ENCODE measurements at places on chromosomes 13 and 19.
A peak's percentile ranks its signal among the peaks of the same experiment; 100 is the strongest.

DNA sequence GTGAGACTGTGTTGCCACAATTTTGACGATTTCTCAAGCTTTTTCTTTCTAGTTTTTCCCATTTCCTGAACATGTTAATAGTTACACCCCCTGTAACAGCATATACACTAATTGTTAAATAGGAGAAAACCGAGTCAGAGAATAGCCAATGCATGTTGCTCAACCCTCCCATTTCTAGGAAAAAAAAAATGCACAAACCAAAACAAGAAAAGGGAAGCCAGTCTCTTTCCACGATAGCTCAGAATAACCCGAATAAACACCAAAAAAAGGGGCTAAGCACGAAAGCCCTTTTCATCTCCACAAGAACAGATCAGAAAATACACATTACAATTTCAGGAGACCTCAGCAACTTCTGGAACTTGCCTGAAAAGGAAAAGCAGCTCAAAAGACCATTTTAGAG is 16.3 kb downstream of the LATS2 start:
- no peak for DNase-seq

- no peak for DNase-seq
These were observed 4.9 kb upstream of the SGCG start for GRCh38 chr13:23175920-23176319.

DNA sequence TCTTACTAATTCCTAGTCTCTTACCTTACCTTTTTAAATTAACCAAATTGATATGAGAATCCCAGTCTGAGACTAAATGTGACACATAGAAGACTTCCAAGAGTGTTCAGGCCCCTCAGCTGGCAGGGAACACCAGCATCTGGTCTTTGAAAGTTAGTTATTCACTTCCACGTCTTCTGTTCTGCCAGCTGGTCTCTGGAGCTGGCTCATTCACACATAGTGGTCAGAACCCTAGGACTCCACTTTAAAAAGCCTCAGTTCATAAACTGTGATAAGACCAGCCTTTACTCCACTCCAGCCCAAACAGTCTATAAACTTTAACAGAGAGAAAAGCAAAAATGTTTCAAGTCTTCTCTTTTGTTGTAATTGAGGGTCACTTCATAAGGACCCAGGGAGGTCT is 263.0 kb downstream of the DCT start:
- DNase-seq, result no peak

DNA sequence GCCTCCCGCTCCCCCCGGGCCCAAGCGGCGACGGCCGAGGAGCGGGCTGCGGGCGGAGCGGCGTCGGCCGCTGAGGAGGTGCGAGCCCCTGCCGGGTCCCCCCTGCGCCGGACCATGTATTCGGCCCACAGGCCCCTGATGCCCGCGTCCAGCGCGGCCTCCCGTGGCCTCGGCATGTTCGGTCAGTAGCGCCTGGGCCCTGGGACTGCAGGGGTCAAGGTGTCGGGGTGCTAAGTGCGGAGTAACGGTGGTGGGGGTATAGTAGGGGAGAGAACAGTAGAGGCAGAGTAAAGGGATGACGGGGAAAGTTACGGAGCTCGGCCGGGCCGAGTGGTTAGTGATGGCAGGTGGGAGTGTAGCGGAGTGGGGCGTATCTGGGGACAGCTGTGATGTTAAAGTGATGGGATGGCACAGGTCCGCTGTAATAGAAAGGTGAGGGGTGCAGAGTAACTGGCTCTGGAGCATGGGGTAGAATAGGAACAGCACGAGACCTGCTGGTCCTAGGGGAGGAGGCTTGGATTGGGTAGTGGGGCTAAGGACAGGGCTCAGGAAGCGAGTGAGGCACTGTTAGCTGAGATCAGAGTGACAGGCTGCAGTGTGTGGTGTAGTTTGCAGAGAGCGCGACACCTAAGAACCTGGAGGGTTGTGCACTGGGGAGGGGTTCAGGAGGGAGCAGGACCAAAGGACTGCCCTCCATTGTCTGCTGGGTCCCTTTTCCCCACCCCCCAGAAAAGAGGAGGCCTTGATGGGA is 15.7 kb downstream of the CIC start:
- no peak for DNase-seq

DNA sequence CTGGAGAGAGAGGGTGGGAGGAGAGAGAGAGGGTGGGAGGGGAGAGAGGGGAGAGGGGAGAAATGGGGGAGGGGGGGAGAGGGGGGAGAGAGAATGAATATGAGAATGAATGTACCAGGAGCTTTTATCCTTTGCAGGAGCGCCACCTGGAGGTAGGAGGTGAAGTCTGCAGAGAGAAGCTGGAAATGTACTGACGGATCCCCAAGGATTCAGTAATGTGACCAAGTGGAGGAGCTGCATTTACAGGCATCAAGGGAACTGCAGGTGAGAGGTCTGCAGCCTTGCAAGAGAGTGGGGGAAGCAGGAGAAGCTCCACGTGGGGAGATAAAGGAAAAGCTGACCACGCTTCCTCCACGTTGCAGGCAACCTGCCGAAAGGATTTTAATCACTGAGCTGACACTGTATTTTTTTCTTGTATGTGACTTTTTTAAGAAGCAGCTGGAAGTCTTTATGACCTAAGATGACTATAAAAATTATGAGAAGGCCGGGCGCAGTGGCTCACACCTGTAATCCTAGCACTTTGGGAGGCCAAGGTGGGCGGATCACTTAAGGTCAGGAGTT is 33.7 kb downstream of the VSTM1 start:
- peak; percentile 39 for DNase-seq

DNA sequence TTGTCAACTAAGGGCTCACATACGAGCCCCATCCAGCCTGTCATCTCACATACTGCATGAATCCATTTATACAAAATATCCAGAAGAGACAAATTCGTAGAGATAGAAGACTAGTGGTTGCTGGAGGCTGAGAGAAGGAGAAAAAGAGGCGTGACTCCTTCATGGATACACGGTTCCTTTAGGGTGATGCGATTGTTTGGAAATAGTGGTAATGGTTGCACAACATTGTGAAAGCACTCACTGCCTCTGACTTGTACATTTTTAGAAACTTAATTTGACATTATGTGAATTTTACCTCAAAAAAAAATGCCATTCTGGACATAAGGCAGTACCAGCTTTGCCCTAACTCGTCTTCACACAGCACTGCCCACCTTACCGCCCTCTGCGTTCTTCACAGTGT is 27.3 kb downstream of the IGFL1 start:
- DNase-seq, result no peak

DNA sequence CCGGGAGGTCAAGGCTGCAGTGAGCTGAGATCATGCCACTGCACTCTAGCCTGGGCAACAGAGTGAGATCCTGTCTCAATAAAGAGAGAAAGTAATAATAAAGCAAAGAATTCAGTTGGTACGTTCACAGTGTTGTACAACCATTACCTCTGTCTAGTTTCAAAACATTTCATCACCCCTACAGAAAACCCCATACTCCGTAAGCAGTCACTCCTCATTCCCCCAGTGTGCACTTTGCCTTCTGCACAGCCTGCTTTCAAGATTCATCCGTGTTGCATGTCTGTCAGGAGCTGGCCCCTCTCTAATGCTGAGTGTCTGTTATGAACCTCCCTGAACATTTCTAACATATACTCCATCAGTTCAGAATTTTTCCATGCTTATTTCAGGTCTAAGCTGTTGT is 9.4 kb downstream of the POLD1 start:
- no peak for DNase-seq

DNA sequence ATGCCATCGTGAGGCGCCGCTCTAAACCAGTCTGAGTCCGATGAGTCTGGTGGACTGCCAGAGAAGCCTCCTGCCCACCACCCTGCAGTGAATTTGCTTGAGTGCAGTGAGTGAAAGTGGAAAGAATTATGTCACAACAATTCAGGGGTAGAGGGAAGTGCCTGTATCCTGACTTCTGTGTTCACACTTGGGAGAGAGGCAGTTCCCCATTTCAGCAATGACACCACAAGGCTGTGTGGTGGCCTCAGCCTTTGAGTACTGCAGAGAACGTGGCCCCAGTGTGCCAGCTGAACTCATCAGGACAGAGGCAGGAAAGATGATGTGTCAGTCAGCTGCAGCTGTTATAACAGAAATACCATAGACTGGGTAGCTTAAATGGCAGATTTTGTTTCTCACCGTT is 155.6 kb downstream of the COG6 start:
- no peak for DNase-seq

DNA sequence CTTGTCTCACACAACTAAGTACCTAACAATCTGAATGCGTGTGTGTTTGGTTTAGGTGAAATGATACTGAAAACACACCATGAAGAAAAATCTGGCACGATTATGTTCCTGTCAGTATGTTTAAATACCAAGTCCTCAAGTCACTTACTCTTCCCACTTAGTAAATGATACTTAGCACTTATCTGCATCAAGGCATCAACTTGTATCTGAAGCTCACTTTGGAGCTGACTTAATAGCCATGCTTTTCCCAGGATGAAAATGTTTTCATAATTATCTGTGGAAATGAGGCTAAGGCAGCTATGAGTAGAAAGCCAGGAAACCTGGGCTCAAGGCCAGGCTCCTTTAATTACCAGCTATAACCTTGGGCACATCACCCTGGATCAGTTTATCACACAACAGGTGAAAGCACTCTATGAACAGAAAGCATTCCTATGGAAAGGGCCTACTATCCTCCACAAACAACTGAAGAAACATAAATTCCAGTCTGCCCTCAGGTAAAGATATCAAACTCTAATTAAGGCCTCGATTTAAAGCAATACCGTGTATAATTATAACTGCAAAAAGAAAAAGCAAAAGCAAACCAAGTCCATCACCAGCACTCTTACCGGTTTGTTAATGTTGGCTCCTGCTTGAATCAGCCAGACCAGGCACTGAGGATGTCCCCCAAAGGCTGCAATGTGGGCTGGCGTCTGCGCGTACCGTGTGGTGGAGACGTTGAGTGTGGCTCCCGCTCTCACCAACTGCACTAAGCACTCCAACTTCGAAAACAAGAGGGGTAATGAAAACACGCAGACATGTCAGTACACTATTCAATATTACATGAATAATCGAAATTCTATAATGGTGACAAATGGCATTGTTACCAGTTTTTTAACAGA is 4.6 kb downstream of the ANKRD10 start:
- DNase-seq, result no peak

DNA sequence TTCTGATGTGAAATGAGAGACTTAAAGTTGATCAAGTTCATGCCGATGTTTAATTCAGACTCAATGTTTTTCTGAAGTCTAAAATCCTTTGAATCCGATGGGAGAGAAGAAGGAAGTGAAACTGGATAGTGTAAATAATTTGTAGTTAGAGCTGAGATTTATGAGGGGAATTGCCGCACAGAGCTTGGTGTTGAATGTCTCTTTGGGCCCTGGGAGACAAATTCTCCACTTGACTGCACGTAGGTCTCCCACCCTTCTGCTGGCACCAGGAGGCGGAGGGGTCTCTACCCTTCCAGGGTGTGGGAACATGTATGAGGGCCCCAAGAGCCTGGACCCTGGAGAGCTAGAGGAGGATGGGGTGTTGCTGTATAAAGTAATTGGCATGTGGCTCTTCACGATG is 140.8 kb upstream of the SERP2 start:
- DNase-seq, result no peak

DNA sequence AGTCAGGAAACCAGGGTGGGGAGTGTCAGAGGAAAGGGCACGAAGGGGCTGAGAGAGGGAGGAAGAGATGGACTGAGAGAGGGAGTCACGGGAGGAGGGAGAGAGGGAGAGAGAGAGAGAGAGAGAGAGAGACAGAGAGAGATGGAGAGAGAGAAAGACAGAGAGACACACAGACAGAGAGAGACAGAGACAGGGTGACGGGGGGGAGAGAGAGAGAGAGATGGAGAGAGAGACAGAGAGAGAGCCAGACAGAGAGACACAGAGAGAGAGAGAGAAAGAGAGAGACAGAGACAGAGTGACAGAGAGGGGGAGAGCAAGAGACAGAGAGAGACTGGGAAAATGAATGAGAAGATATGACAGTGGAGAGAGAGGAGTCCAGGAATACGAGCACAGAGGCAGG is 494 bp upstream of the KLK14 start:
- no peak for DNase-seq

DNA sequence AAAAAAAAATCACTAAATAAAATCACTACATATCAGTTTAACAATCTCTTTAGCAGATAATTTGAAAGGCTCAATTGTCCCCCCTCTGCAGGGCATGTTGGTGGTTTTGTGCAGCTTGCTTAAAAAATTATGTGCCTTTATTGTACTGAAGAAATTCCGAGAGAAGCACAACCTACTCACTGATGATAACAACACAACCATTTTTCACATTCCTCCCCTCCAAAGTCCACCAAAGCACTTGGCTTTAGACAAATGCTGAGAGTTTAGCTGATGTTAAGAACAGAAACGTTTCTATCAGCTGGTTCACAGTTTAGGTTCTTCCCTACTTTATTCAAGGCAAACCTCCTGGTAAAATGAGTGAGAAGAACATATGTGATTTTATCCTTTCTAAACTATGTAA is 923 bp downstream of the DOCK9 start:
- peak; percentile 8 for DNase-seq

DNA sequence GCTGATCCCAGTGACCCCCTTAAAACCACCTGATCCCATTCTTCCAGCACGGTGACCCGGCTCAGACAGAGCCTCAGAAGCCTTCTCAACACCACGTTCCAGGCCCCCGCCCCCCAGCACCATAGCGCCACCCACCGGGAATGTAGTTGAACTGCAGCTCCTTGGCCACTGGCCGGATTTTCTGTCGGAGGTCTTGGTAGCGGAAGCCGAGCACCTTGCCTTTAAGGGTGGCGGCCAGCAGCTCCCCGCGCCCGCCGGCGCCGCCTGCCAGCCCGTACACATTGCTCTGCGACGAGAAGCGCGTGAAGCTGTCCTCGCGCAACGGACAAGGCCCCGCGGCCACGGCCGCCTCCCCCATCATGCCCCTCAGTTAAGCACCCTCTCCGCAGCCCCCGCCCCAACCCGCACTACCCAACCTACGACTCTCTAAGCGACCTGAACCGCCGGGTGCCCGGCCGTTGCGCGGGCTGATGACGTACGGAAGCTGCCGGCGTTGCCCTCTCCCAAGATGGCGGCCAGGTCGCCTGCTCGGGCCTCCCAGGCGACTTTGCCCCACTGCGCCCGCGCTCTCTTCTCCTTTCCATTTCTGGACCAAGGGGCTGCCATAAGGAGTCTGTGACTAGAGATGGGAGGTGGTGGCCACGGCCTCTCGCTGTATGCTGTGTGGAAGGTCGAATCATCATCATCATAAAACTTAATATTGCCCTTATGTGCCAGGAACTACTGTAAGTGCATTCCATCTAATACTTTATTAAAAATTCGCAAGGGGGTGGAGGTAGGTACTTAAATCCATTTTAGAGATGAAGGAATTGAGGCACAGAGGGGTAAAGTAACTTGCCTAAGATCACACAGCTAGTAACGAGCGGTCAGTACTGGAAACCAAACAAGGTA is at the start of gene KPTN:
KPTN (minus strand) TSS at position 420 of the 891 bp plus-strand sequence; CDS start at position 361, 59 bp downstream.
- peak; percentile 89 for DNase-seq

DNA sequence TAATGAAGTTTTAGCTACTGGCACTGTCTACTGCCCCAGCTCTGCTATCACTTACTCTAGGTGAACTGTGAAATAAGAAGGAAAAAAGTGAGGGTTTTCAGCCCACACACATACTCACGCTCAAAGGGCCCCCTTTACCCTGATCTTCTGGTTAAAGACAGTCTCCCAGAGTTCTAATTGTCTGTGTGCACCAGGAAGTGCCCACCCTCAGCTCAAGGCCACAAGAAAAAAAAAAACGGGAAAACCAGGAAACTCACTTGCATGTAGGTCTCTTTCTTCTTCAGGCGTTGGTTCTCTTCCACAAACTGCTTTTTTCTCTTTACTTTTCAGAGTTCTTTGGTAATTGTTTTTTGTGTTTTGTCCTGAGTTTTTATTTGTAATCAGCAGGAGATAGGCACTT is 22.1 kb downstream of the RAP2A start:
- no peak for DNase-seq
